ENCODE measurements at places on chromosomes 4 and X. TPM values are rescaled to one million over a fixed set of nuclear protein-coding genes. Genes with fewer than 3 reads are reported as not detected.

- DNase-seq, result no peak
Observed at GRCh38 chr4:3177426-3177825, 71.5 kb upstream of the MSANTD1 start.

GRCh38 chrX:19386679-19387078, 43.0 kb downstream of the PDHA1 start:
- DNase-seq, result no peak

DNA sequence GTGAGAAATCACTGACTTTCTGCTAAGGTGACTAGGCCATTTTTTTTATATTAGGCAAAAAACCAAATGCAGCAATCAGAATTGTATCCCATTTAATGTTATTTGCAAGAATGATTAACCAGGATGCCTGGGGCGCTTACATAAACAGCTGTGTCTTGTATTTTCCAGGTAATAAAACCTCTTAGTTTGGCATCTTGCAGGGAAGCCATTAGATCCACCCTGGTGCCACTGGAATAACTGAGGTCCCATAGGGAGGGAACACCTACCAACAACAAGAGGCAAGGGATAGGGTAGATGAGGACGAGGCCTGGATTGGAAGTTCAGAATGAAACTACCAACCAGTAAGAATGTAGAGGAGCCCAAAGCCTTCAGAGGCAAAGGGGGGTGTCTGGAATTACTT, 288.3 kb downstream of the ARHGAP24 start:
- no peak for DNase-seq

The VSIG4 gene
- total RNA-seq, result not detected

DNA sequence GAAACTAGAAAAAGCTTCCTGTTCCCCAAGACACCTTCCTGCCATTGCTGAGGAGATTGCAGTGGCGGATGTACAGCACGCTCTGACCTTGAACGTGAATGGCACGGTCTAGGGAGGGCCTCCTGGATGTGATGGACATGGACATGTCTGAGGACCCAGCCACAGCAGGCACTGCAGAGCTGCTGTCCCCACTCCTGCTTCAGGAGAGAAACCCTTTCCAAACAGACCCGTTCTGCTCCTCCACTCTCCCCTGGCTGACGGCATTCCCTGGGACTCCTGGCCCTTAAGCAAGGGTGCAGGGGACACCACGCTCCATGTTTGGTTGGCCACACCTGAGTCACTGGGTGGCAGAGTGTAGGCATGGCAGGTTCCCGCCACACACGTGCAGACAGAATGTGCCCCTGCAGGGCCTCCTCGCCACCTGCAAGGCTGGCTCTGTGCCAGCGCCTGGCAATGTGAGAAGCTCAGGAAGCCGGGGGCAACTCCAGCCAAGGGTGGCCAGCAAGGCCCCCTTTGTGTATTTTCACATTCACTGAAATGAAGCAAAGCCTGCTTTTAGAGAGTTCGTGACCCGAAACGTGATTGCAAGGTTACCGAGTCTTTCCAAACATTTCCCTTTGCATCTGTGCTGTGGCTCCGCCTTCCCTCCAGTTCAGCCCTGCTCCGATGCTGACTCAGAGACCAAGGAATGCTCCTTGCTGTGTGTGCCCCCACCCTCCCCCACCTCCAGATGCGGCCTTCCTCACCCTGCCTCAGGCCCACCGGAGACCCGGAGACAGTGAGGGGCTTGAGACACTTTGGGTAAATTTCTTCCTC, 46.1 kb downstream of the HTRA3 start:
- DNase-seq, result peak; percentile 81

The NUDT6 gene
- 8.6 TPM for total RNA-seq

- peak; percentile 53 for DNase-seq
Observed at GRCh38 chrX:129641941-129642340, 12.8 kb downstream of the APLN start.

DNA sequence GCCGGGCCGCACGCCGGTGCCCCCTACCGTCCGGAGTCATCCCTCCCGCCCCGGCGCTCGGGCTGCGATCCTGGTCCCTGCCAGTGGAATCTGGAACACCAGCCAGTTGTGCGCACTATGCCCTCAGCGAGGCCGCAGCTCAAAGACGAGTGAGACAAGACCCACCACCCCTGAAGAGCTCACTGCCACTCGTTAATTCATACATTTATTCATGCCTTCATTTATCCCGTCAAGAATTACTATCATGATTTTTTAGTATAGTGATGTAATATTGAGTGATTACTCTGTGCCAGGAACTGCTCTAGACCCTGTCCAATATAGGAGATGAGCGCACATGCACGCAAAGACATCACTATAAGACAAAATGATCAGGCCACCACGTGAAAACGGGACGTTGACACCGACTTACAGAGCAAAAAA, 247 bp upstream of the PPA2 start:
- peak; percentile 80 for DNase-seq

- no peak for DNase-seq
Observed at GRCh38 chrX:9533611-9534010, 68.8 kb downstream of the TBL1X start.

DNA sequence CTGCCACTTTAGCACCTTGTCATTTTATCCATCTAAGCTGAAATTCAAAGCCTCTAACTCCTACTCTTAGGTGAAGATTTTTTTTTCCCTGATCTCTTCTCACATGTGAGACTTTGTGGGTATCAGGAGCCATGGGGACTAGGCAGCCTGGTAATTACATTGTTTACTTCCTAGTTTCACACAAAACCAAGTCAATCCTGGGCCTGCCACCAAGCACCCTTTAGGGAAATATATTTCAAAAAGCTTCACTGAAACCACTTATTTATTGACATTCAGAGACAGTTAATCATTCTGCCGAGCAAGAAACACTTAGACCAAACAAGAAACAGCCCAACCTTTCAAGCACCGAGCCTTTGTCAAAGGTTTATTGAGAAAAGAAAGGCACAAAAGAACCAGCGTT, 200.0 kb downstream of the RELL1 start:
- DNase-seq, result no peak

The TKTL1 gene
- not detected for total RNA-seq

GRCh38 chr4:53992785-53993184, 71.6 kb downstream of the CHIC2 start:
- DNase-seq, result no peak

GRCh38 chr4:74055498-74055897, 17.0 kb upstream of the CXCL3 start:
- no peak for DNase-seq

- DNase-seq, result peak; percentile 91
Observed at GRCh38 chr4:7332216-7333023, 102.3 kb downstream of the PSAPL1 start.

The TCEAL9 gene
- 107 TPM for total RNA-seq

The IL1RAPL1 gene
- 0.26 TPM for total RNA-seq

GRCh38 chrX:140766024-140766611, 56.6 kb downstream of the LINC00632 start:
- DNase-seq, result peak; percentile 49

- peak; percentile 58 for DNase-seq
Observed at GRCh38 chr4:79964400-79965211, 108.4 kb downstream of the ANTXR2 start.

Measured in fibroblast of lung (primary cell).